NCI-H460 (cell line): ENCODE measurements at places on chromosomes 5 and 9.
A peak's percentile ranks its signal among the peaks of the same experiment; 100 is the strongest.

DNA sequence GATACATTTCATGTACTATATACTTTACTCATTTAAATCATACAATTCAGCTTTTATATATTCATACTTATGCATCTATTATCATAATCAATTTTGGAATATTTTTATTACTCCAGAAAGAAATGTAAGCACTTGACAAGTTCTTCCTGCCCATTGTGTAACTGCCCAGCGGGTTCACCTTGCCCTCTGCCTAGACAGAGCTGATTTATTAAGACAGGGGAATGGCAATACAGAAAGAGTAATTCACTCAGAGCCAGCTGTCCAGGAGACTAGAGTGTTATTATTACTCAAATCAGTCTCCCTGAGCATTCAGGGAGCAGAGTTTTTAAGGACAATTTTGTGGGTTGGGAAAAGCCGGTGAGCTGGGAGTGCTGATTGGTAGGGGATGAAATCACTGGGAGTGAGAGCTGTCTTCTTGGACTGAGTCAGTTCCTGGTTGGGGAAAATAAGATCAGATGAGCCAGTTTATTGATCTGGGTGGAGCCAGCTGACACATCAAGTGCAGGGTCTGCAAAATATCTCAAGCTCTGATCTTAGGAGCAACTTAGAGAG, 16.1 kb upstream of the SPIN1 start:
- DNase-seq = no peak

DNA sequence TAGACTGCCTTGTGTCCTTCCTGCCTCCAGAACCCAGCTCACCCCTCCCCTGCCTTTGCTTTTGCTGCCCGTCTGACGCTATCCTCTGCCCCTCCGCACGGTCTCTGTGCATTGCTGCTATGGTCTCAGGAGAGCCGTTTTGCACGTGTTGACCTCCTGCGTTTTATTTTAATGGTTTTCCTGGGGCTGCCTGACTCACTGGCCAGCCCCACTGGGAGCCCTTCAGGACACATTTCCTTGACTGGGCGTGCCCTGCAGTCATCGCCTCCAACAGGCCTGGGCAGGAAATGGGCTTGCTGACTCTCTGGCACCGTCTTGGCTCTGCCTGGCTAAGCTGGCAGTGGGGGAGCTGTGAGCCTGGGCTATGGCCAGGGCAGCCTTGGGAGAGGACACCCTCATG, 17.9 kb upstream of the ASS1 start:
- peak; percentile 57 for DNase-seq

GRCh38 chr5:27708534-27708933, 670.1 kb upstream of the CDH9 start:
- no peak for DNase-seq

DNA sequence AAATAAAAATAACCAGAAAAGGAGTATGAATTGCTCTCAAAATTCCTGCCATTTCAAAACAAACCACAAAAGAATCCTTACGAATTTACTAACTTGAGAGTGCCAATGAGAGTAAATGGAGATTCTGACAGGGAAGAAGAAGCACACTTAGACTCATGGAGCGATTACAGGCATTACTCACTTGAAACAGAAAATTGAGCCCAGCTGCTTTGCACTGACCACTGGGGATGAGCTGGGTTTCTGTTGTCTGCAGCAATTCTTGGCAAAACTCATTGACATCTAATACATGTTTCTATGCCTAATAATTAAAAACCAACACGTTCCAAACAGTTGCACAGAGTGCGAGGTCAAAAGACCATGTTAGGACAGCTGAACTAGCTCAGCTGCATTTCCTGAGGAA, 731.6 kb downstream of the DNAH5 start:
- DNase-seq = no peak

- no peak for DNase-seq
These were observed 205.3 kb downstream of the CDH10 start for GRCh38 chr5:24439465-24439864.

GRCh38 chr9:38243993-38244392, 148.5 kb upstream of the ALDH1B1 start:
- DNase-seq = no peak

DNA sequence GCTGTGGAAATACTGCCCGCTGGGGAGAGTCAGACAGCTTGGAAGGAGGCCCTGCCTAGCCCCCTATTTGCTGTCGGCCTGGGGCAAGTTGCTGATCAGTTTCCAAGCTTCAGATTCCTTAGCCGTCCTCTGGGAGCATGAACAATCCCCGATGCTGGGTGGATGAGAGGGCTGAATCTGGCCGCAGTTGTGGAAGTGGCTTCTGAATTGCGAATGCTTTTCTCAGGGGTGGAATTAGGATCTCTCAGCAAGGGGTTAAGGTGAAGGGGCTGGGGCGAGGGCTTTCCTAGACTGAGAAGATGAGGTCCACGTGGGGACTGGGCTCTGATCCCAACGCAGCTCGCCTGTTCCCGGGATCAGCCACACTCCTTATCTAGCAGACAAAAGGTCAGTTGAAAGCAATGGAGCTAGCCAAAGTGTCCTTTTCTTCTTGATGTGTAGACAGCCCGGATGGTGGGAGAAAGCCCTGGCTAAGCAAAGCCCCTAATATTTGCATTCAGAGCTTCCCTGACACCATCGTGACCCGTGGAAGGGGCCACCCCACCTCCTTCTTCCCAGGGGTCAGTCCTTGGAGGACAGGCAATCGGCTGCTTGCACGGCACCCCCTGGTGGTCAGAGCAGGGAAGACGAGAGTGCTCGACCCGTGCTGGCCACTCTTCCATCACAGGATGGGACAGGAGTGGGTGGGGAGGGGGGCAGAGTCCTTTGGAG, 54.9 kb downstream of the COL15A1 start:
- peak; percentile 57 for DNase-seq

GRCh38 chr9:108444400-108445358, 411.1 kb downstream of the ACTL7B start:
- peak; percentile 31 for DNase-seq

GRCh38 chr9:125659201-125659840, 47.7 kb downstream of the MAPKAP1 start:
- no peak for DNase-seq

DNA sequence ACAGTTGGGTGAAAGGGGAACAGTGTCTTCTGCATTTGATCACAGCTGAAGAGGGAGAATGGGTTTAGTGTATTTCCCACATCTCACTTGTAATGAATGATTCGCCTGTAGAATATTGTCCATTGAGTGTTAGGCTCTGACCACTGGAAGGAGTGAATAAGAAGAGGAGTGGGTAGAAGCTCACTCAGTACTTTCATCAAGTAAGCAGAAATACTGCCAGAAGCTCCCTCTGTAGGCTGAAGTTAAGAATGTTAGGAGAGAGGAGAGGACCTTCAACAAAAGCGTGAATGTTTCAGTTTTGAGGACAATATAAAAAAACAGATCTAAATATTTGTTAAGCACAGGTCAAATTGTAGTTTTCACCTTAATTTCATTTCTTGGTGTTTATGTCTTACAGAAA, 27.5 kb downstream of the FSD1L start:
- DNase-seq = peak; percentile 13

GRCh38 chr5:56561-57290, 35.2 kb upstream of the PLEKHG4B start:
- DNase-seq = peak; percentile 33

GRCh38 chr9:5626727-5627634, 1.9 kb upstream of the RIC1 start:
- no peak for DNase-seq

- no peak for DNase-seq
These were observed 134.5 kb downstream of the PALM2AKAP2 start for GRCh38 chr9:109914280-109915027.

GRCh38 chr9:115633104-115633503, 515.1 kb upstream of the TNC start:
- DNase-seq = no peak

DNA sequence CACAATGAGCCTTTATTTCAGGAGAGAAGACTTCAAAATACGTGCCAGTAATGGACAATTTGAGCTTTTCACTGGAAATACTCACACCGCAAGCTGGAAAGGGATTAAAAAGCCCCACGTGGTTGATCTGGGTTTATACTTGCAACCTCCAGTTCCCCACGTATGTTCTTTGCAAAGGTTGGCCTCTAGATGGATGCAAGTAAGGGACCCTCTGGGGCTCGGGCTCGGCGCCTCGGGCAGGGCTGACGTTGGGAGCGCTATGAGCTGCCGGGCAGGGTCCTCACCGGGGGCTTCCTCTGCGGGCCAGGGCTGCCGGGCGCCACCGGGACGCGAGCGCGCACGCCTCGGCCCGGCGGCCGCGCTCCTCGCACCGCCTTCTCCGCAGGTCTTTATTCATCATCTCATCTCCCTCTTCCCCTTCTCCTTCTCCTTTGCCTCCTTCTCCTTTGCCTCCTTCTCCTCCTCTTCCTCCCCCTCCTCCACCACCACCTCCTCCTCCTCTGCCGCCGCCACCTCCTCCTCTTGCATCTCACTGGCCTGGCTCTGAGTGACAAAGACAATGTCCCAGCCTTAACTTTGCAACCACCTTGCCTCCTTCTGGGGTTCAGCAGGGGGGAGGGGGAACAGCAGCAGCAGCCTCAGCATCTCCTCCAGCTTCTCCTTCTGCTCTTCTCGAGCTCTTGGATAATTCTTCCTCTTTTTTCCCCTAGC, 701 bp upstream of the ZNF462 start:
- DNase-seq = no peak

GRCh38 chr5:133681896-133682295, 69.6 kb upstream of the FSTL4 start:
- no peak for DNase-seq

GRCh38 chr5:133916914-133917313, 51.5 kb downstream of the C5orf15 start:
- DNase-seq = no peak

GRCh38 chr5:169413416-169413815, 112.5 kb upstream of the SLIT3 start:
- no peak for DNase-seq
